ENCODE measurements at places on chromosomes 1 and 21.
A peak's percentile ranks its signal among the peaks of the same experiment; 100 is the strongest.

DNA sequence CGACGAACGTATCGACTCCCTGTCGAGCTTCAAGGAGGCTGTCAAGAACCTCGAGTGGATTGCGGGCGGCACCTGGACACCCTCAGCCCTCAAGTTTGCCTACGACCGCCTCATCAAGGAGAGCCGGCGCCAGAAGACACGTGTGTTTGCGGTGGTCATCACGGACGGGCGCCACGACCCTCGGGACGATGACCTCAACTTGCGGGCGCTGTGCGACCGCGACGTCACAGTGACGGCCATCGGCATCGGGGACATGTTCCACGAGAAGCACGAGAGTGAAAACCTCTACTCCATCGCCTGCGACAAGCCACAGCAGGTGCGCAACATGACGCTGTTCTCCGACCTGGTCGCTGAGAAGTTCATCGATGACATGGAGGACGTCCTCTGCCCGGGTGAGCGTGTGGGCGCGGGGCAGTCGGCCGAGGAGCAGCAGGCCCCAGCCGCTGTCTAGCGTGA is 28.0 kb downstream of the COL6A2 start:
- no peaks in the 10 kb centered on the region for H3K27me3 ChIP-seq
- H3K36me3 ChIP-seq, result no peaks in the 10 kb centered on the region
- DNase-seq, result peak; percentile 40
- no peak overlapping the region for H3K27ac ChIP-seq
- no peak overlapping the region for H3K4me3 ChIP-seq

- H3K4me1 ChIP-seq, result no peaks in the 10 kb centered on the region
- DNase-seq, result peak; percentile 5
- no peak overlapping the region for H3K4me3 ChIP-seq
- no peak overlapping the region for H3K27ac ChIP-seq
Observed at GRCh38 chr1:22174446-22175220, 31.7 kb upstream of the WNT4 start.

DNA sequence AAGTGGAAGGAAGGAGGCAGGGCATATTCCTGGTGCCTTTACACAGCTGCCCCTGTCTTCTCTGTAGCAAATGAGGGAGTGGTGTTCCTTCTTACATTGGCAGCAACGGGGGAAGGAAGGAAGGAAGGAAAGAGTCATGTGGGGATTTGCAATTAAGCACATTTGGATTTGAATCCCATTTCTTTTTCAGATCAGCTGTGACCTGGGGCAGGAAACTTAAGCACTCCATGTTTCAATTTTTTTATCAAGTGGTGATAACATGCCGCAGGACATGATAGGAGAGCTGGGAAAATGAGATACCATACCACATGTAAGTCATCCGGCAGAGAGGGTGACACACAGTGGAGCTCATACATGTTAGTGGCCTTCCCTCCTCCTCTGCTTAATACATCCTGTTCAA is 186.8 kb downstream of the APP start:
- DNase-seq, result no peak
- H3K4me1 ChIP-seq, result no peaks in the 10 kb centered on the region
- no peaks in the 10 kb centered on the region for H3K36me3 ChIP-seq
- H3K4me3 ChIP-seq, result no peak overlapping the region

DNA sequence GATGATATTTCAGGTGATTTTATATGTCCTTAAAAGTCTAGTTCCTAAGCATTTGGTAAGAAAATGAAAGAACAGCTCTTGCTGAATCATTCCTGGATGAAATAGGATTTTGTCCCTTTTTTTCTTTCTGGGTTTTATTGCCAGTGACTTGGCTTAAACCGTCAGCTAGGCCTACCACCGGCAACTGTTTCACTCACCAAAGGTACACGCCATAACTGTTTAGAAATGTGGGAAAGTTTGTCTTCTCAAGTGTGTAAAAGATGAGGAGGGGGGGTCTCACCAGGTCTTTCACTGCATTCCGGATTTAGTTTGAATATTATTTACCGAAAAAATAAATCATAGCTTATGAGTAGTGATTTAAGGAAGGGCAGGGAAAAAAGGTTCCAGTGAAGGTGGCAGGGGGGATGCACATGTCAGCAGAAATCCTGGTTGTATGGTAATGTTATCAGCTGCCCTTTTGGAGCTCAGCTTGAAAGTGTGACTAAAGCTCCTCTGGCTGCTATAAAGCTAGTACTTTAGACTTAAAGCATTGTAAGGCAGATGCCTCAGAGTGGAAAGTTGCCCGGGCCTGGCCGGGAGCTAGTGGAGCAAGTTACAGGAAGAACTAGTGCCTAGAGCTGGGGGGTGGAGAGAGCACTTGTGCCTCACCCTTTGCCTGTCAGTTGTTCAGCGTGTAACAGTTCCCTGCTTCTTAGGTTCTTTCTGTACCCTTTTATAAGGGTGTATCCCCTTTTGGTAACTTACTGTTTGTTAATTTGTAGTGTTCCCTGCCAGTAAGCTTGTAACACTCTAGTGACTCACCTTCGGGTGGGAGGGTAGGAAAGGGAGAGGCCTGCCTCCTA is 3.1 kb downstream of the ATP1A1 start:
- peak; percentile 52 for DNase-seq
- no peaks in the 10 kb centered on the region for H3K36me3 ChIP-seq
- H3K4me1 ChIP-seq, result peaks cover 59% of the 10 kb centered on the region
- peak overlapping the region; percentile 96 for H3K4me3 ChIP-seq
- H3K27me3 ChIP-seq, result no peaks in the 10 kb centered on the region

DNA sequence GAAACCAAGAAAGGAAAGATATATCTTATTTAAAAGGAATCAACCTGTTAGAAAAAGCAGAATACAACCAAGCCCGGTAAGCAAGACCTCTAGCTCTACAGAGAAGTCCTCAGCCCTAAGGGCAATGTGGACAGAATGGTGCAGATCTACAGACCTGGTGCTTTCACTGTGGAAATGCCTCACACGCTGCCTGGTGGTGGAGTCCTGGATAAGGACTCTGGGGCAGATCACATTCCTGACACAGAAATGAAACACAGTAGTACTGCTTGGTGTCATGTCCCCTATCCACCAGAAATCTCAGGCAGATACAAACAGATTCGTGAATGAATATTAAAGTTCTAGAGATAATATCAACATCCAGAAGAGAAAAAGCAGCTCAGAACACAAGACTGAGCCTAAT is 6.8 kb downstream of the CNN3 start:
- H3K4me3 ChIP-seq, result no peak overlapping the region
- DNase-seq, result no peak
- H3K36me3 ChIP-seq, result no peaks in the 10 kb centered on the region
- H3K27ac ChIP-seq, result no peak overlapping the region

- H3K27ac ChIP-seq, result no peak overlapping the region
- no peaks in the 10 kb centered on the region for H3K27me3 ChIP-seq
- no peaks in the 10 kb centered on the region for H3K4me1 ChIP-seq
Observed at GRCh38 chr1:226634166-226634588, 85.6 kb downstream of the STUM start.
